Prostate gland (tissue), 2 donors: ENCODE measurements at places on chromosomes 6 and 20. TPM values are rescaled to one million over a fixed set of nuclear protein-coding genes. Genes with fewer than 3 reads are reported as not detected.
A peak's percentile ranks its signal among the peaks of the same experiment; 100 is the strongest.

DNA sequence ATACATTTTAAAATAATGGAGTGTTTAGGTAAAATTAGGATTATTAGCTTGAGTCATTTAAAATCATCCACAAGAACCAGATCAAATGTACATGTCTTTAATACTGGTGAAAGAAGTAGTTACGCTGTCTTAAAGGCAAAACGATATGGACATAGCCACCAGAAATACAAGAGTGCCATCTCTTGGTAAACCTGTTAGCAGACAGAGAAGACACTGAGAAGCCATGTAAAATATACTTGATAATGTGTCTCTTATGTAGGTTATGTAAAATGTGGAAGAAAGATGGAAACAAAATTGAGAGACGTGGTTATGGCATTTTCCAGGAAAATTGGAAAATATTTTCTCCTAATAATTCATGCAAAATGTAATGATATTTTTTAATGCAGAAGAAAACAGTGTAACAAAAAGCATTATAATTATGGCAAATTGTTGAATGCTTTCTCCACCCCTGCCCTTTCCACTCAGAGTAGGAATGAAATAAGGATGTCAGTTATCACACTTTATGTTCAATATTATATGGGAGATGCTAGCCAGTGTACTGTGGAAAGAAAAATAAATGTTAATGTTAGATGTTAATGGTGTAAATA lies 12.2 kb upstream of the SLC17A2 start:
- no peak overlapping the region for H3K27ac ChIP-seq
- no peak overlapping the region for H3K4me3 ChIP-seq
- no peaks in the 10 kb centered on the region for H3K36me3 ChIP-seq
- H3K27me3 ChIP-seq = no peaks in the 10 kb centered on the region

DNA sequence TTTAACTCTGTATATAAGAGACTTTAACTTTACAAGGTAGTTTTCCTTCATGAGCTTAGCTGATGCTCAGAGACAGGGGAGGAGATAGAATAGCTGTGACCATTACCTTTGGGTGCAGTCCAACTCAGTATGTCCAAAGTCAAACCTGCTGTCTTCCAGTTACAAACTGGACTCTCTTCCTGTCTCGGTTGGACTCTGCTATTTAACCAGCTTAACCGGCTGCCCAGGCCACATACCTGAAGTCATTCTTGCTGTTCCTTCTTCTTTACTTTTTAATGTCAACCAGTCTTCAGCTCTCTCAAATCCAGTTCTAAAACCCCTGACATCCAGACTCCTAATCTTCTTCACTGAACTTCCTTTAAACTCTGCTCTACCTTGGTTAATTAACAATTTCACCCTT lies 138.3 kb upstream of the TSHZ2 start:
- H3K4me1 ChIP-seq = no peaks in the 10 kb centered on the region
- no peaks in the 10 kb centered on the region for H3K36me3 ChIP-seq

The METTL24 gene
- 0.96 TPM for total RNA-seq

DNA sequence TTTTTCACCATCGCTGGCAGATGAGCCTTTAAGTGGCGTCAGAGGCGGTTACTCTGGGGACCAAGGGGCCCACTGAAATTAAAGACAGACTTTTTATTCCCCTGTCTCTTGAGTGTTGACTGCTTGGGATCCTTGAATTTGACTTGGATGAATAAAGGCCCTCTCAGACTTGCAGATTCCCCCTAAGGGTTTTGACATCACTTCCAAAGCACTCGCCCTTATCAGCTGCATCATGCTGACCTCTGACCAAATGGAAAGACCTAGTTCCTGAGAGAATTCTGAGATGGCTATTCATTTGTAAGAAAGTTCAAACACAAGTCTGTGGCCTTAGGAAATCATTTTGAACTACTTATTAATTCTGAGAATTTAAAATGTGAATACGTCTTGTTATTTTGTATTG lies 13.5 kb upstream of the MOXD1 start:
- no peak for DNase-seq
- no peaks in the 10 kb centered on the region for H3K36me3 ChIP-seq
- H3K4me1 ChIP-seq = no peaks in the 10 kb centered on the region
- H3K27ac ChIP-seq = no peak overlapping the region

- no peak for DNase-seq
- peak overlapping the region; percentile 0 for H3K27ac ChIP-seq
- H3K4me3 ChIP-seq = no peak overlapping the region
Measured at GRCh38 chr6:43900560-43900915, 130.5 kb downstream of the VEGFA start.
